ENCODE measurements at places on chromosomes 1 and 21. TPM values are rescaled to one million over a fixed set of nuclear protein-coding genes. Genes with fewer than 3 reads are reported as not detected.

Gene PLA2G2D
- total RNA-seq, result not detected

Gene FMO3
- total RNA-seq, result not detected

Gene KPRP
- total RNA-seq, result not detected

Gene PTGFR
- 4.6 TPM for total RNA-seq

Data from placental pericyte (primary cell).